ENCODE measurements at places on chromosomes 5 and 9.

- DNase-seq = no peak
- no peak overlapping the region for H3K4me3 ChIP-seq
- H3K36me3 ChIP-seq = peaks cover 24% of the 10 kb centered on the region
These were observed 78.5 kb downstream of the CD180 start for GRCh38 chr5:67118050-67118620.

GRCh38 chr5:129622531-129622930 lies 125.4 kb upstream of the MINAR2 start:
- no peak overlapping the region for H3K4me3 ChIP-seq
- H3K4me1 ChIP-seq = no peaks in the 10 kb centered on the region
- H3K27ac ChIP-seq = no peak overlapping the region
- no peaks in the 10 kb centered on the region for H3K27me3 ChIP-seq

DNA sequence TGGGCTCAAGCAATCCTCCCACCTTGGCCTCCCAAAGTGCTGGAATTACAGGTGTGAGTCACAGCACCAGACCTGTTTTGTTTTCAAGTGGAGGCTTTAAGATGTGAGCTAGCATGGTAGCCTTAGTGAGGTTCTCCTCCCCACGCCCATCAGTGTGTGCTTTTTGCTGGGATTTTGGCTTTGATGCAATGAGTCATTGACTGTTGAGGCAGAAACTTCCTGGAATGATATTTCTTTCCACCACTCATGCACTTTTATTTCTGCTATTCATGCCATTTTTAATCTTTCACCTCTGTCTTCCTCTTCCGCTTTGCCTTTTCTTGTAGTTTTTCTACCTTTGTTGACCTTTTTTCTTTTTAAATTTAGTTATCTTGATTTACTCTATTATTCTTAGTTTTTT lies 4.2 kb upstream of the NFIL3 start:
- H3K27me3 ChIP-seq = peaks cover 36% of the 10 kb centered on the region
- DNase-seq = no peak
- no peaks in the 10 kb centered on the region for H3K36me3 ChIP-seq
- no peak overlapping the region for H3K27ac ChIP-seq
- no peak overlapping the region for H3K4me3 ChIP-seq
- H3K4me1 ChIP-seq = peaks cover 9% of the 10 kb centered on the region

DNA sequence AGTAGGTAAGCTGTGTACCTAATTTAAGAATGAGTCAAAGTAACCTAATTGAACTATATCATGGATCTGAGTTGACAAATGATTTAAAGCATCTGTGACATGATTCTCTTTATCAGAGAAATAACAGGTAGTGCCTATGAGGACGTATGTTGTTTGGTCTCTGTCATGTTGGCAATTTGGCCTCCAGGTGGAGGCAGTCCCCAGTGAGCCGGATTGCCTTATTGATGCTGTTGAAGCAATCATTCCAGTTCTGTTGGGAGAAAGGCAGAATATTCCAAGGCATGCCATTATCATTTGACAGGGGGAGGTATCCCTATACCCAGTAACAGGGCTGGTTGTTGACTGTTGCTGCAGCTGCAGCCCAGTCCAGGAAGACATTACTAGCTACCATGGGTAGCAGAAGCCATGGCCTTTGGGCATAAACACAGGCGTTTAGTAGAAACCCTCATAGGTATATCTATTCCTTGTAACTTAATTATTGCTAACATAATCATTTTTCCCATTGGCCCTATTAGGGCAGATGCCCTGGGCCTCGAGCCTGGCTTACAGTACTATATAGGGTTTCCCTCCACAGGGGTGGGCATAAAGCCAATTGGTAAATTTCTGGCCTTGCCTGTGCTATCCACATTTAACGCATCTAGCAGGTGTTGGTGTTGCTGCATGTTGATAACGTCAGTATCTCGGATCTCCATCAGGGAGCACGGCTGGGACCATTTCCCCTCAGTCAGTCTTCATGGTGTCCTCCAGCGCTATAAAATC lies 12.2 kb upstream of the SLC22A4 start:
- H3K4me3 ChIP-seq = no peak overlapping the region
- H3K4me1 ChIP-seq = peaks cover 2% of the 10 kb centered on the region
- no peak for DNase-seq
- H3K27ac ChIP-seq = no peak overlapping the region
- H3K36me3 ChIP-seq = no peaks in the 10 kb centered on the region
